ENCODE measurements at places on chromosomes 1 and 21. TPM values are rescaled to one million over a fixed set of nuclear protein-coding genes. Genes with fewer than 3 reads are reported as not detected.

The SPRR2B gene
- not detected for polyA plus RNA-seq

The IVL gene
- polyA plus RNA-seq = not detected

The MPL gene
- not detected for polyA plus RNA-seq

The RGS4 gene
- polyA plus RNA-seq = 0.38 TPM

GRCh38 chr1:172147541-172147940 lies 272.9 kb upstream of the C1orf105 start:
- DNase-seq = no peak
- no peaks in the 10 kb centered on the region for H3K27me3 ChIP-seq
- peaks cover 5% of the 10 kb centered on the region for H3K4me1 ChIP-seq
- no peaks in the 10 kb centered on the region for H3K36me3 ChIP-seq

DNA sequence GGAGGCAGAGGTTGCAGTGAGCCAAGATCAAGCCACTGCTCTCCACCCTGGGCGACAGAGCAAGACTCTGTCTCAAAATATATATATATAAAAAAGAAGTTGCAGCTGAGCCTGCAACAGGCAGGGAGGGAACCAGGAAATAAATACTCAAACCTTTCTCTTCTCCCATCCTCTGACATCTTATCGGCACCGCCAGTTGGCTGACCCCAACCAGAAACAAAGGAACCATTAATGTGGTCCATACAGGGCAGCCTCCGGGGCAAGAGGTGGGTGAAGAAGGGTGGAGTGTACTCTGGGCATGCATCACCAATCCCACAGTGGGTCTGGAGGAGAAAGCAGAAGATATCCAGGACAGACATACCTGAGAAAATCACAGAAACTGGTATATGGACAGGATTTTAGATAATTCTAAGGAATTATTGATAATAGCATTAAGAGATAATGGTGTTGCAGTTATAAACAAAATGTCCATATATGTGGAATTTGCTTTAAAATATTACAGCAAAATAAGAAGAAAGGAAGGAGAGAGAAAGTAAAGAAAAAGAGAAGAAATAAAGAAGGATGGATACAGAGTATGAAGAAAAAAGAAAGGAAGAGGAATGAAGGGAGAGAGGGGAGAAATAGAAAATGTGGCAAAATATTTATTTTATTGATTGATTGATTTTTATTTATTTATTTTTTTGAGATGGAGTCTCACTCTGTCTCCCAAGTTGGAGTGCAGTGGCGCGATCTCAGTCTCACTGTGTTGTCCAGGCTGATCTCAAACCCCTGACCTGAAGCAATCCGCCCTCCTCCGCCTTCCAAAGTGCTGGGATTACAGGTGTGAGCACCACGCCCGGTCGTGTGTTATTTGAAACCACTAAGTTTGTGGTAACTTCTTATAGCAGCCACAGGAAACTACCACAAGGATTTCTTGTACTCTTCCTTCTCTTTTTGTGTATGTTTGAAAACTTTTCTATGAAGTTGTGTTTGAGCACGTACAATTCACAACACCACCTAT lies 4.1 kb upstream of the PTAFR start:
- H3K27me3 ChIP-seq = no peaks in the 10 kb centered on the region
- peak; percentile 64 for DNase-seq
- peaks cover 39% of the 10 kb centered on the region for H3K4me1 ChIP-seq
- H3K27ac ChIP-seq = peak overlapping the region; percentile 36
- H3K36me3 ChIP-seq = no peaks in the 10 kb centered on the region
- no peak overlapping the region for H3K4me3 ChIP-seq

DNA sequence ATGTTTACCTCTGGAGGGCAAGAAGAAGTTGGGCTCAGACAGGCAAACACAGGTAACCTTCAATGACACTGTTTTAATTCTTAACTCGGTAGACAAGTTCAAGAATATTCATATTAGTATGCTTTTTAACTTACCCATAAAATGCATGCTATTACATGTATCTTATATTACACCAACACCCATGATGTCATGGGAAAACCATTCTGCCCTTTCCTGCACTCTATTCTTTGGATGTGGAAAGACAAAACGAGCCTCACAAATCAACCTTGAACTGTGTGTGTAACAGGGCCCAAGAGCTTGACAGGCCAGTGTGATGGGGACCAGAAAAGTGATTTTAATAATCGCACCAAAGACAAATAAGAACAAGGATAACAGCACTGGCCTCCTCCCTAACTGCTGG lies 22.6 kb upstream of the RAP1GAP start:
- no peaks in the 10 kb centered on the region for H3K4me1 ChIP-seq
- DNase-seq = no peak
- no peak overlapping the region for H3K27ac ChIP-seq
- peaks cover 51% of the 10 kb centered on the region for H3K36me3 ChIP-seq
- H3K4me3 ChIP-seq = no peak overlapping the region
- no peaks in the 10 kb centered on the region for H3K27me3 ChIP-seq

GRCh38 chr1:14067036-14067435 lies 367.0 kb downstream of the PRDM2 start:
- no peaks in the 10 kb centered on the region for H3K36me3 ChIP-seq
- DNase-seq = no peak
- no peaks in the 10 kb centered on the region for H3K4me1 ChIP-seq
- no peak overlapping the region for H3K27ac ChIP-seq

- H3K4me3 ChIP-seq = no peak overlapping the region
- H3K27ac ChIP-seq = no peak overlapping the region
- H3K4me1 ChIP-seq = no peaks in the 10 kb centered on the region
- no peak for DNase-seq
- H3K27me3 ChIP-seq = no peaks in the 10 kb centered on the region
Observed at GRCh38 chr1:50697440-50698421, 262.3 kb downstream of the FAF1 start.

- DNase-seq = no peak
- H3K36me3 ChIP-seq = no peaks in the 10 kb centered on the region
- H3K27me3 ChIP-seq = no peaks in the 10 kb centered on the region
- no peak overlapping the region for H3K4me3 ChIP-seq
- H3K4me1 ChIP-seq = no peaks in the 10 kb centered on the region
Observed at GRCh38 chr1:50693829-50694228, 266.2 kb downstream of the FAF1 start.

GRCh38 chr1:177082855-177083693 lies 81.4 kb downstream of the ASTN1 start:
- no peak for DNase-seq
- no peaks in the 10 kb centered on the region for H3K4me1 ChIP-seq
- no peak overlapping the region for H3K4me3 ChIP-seq

GRCh38 chr21:20741445-20741844 lies 256.8 kb upstream of the NCAM2 start:
- no peaks in the 10 kb centered on the region for H3K27me3 ChIP-seq
- H3K27ac ChIP-seq = no peak overlapping the region
- H3K4me1 ChIP-seq = no peaks in the 10 kb centered on the region
- H3K36me3 ChIP-seq = no peaks in the 10 kb centered on the region
- H3K4me3 ChIP-seq = no peak overlapping the region

DNA sequence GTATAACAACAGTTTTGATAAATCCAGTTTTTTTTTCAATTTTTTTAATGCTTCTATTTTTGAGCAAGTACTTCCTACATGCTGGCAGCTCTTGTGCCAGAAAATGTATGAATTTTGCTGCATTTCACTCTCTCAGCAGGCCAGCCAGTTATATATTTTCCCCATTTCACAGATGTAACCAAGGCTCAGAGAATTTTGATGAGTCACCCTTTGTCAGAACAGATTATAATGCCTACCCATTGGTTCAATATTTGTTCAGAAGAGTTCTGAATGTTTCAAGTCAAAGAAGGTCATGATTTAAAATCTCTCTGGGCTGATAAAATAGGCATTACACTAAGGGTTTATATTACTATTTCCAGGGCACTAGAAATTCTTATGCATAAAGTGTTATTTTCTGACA lies 452.2 kb downstream of the RWDD3 start:
- DNase-seq = no peak
- no peaks in the 10 kb centered on the region for H3K4me1 ChIP-seq
- H3K27me3 ChIP-seq = no peaks in the 10 kb centered on the region
- H3K27ac ChIP-seq = no peak overlapping the region

DNA sequence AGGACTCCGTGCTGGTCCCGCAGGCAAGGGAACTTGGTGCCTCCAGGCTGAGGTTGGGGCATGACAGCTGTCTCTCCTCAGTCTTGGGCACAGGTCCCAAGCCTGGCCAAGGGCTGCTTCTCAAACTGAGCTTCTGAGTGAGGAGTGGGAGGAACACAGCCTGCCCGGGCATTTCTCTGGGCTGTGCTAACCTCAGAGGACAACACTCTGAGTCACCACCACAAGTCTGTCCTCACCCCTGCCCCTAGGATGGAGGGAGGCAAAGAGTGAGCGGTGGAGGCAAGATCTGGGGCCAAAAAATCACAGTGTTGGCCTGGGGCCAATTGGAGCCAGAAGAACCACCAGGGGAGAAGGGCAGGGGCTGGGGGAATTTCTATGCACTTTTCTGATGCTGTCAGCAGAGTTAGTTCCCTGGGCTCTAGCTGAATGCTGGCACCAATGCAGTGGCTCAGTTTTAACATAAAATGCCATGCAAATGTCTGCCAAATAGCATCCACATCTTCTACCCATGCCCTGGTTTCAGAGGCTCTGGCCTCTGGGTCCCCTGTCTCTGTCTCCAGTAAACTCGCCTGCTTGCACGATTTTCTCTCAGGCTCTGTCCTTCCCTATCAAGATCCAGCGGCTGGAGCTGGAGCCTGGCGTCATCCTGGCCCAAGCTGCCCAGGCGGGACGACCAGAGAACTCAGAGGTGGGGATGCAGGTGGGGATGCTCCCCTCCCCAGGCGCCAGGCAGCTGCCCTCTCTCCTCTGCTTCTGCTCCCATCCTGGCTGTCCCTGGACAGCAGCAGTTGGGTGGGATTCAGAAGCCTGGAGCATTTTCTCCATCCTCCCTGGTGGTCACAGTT lies 11.0 kb upstream of the CDK18 start:
- no peak for DNase-seq
- no peaks in the 10 kb centered on the region for H3K36me3 ChIP-seq
- no peak overlapping the region for H3K4me3 ChIP-seq
- peaks cover 8% of the 10 kb centered on the region for H3K27me3 ChIP-seq
- no peaks in the 10 kb centered on the region for H3K4me1 ChIP-seq

DNA sequence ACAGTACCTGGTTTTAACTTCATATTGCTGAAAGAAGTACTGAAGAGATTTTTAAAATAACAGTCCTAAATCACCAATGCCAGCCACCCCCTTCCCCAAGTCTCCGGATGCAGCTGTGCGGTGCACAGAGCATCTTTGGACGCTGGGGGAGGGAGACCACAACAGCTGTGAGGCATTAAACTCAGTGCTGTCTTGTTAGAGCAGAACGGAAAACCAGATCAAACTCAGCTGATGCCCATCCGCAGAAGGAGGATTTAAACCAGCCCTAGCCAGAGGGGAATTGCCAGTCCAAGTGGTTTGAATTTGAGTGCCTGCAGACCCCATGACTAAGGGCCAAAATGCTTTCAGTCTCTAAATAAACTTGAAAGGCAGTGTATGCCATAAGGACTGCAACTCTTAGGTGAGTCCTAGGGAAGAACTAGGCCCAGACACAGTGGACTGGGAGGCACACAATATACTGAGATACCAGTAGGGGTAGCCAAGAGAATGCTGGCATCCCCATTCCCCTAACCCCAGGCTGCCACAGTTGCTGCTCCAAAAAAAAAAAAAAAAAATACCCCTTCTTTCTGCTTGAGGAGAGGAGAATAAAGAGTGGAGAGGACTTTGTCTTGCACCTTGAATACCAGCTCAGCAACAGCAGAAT lies 576.2 kb downstream of the NEGR1 start:
- H3K27ac ChIP-seq = no peak overlapping the region
- no peaks in the 10 kb centered on the region for H3K36me3 ChIP-seq
- H3K4me1 ChIP-seq = no peaks in the 10 kb centered on the region
- no peak for DNase-seq

DNA sequence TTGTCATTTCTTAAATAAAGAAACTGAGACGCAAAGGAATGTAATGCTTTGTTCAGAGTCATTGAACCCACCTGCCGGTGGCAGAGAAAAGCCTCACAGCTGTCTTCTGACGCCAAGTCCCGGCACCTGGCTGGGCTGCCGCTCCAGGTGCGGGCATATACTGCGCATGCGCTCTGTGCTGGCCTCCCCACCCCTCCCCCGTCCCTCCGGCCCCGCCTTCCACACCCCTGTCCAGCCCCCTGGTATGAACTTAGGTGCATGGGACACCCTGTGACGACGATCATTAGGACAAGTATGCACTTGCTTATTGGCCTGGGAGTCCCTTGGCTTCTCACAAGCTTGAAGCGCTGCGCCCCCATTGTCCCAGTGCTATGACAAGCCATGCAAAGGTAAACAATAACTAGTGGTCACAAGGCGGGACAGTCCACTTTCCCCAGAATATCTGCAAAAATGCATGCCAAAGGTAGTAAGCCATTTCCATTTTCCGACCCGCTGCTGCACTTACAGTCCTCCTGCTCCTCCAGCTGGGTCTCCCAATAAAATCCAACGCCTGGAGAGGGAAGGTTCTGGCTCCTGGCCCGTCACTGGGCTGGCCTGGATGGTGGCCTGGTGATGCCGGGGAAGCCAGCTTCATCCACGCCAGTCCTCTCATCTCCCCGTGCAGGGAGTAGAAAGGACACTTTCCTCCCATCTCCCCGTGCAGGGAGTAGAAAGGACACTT lies 100.4 kb downstream of the PSMG1 start:
- no peaks in the 10 kb centered on the region for H3K27me3 ChIP-seq
- H3K36me3 ChIP-seq = no peaks in the 10 kb centered on the region
- peak overlapping the region; percentile 51 for H3K27ac ChIP-seq
- no peak for DNase-seq
- H3K4me3 ChIP-seq = peak overlapping the region; percentile 27

DNA sequence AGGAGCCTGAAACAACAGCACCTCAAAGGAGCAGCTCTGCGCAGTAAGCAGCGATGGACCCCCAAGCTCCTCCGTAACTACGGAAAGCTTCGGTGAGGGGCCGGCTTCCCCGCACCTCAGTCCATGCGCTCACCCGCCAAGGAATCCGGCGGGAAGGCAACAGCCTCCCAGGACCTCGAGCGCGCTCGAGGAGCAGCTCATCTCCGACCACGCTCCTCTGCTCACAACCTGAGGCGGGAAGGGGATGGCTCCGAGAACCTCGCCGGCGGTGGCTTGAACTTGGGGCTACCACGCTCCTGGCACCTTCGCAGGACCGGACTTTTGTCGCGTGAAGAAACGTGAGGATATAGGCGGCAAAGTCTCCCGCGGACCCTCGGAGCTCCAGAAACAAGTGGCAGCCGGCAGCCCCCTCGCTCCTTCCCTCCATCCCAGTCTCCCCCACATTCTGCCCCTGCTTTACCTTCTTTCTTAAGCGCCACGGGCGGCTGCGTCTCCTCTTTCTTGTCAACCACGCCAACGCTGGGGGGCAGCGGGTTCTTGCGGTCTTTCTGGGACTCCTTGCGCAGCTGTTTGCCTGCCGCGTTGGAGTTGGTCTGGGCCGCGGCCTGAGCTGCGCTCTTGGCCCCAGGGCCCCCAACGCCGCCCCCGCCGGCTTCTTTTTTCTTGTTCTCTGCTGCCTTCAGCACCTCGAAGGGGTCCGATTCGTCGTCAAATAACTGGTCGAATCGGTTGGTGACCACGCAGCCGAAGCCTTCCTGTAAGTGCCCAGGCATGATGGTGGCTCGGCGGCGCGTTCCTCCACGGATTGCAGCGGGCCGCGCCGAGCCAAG lies 459 bp downstream of the SERBP1 start:
- peak; percentile 89 for DNase-seq
- peaks cover 61% of the 10 kb centered on the region for H3K4me1 ChIP-seq
- H3K4me3 ChIP-seq = peak overlapping the region; percentile 85
- peaks cover 13% of the 10 kb centered on the region for H3K36me3 ChIP-seq
- no peaks in the 10 kb centered on the region for H3K27me3 ChIP-seq

All from spleen (tissue), 13 donors.